ENCODE measurements at places on chromosomes 16 and 17.
A peak's percentile ranks its signal among the peaks of the same experiment; 100 is the strongest.

DNA sequence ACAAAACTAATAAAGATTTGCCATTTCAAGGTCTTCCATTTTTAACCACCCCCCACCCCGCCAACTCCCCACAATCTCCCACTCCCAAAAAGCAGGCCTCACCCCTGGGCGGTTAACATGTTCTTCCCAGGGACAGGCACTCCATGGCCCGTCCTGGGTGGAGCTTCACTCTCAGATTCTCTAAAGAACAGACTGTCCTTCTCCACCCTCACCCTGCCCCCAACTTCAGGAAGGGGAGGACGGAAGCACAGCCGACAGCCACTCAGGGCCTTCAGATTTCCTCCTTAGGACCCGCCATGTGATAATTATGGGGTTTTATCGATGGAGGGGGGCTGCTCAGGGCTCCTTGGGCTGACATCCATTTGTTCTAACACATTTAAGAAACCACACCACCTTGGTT is 61.9 kb downstream of the ZFHX3 start:
- H3K4me3 ChIP-seq: no peak overlapping the region
- no peaks in the 10 kb centered on the region for H3K4me1 ChIP-seq
- no peaks in the 10 kb centered on the region for H3K36me3 ChIP-seq
- no peaks in the 10 kb centered on the region for H3K27me3 ChIP-seq
- DNase-seq: no peak
- no peak overlapping the region for H3K27ac ChIP-seq

GRCh38 chr17:2853283-2854142 is 57.3 kb downstream of the RAP1GAP2 start:
- H3K36me3 ChIP-seq: no peaks in the 10 kb centered on the region
- DNase-seq: peak; percentile 76
- peaks cover 11% of the 10 kb centered on the region for H3K4me1 ChIP-seq
- no peak overlapping the region for H3K27ac ChIP-seq
- peak overlapping the region; percentile 88 for H3K4me3 ChIP-seq
- H3K27me3 ChIP-seq: peaks cover 5% of the 10 kb centered on the region

- H3K27ac ChIP-seq: no peak overlapping the region
- no peak for DNase-seq
- H3K4me1 ChIP-seq: no peaks in the 10 kb centered on the region
- no peaks in the 10 kb centered on the region for H3K27me3 ChIP-seq
Observed at GRCh38 chr16:86334079-86334635, 176.2 kb upstream of the FOXF1 start.

GRCh38 chr17:55144518-55144917 is 120.2 kb upstream of the HLF start:
- H3K27me3 ChIP-seq: no peaks in the 10 kb centered on the region
- no peak overlapping the region for H3K4me3 ChIP-seq
- no peak overlapping the region for H3K27ac ChIP-seq
- no peaks in the 10 kb centered on the region for H3K4me1 ChIP-seq
- H3K36me3 ChIP-seq: no peaks in the 10 kb centered on the region

GRCh38 chr16:66083171-66083570 is 283.3 kb upstream of the CDH5 start:
- no peaks in the 10 kb centered on the region for H3K27me3 ChIP-seq
- H3K4me1 ChIP-seq: peaks cover 9% of the 10 kb centered on the region
- no peaks in the 10 kb centered on the region for H3K36me3 ChIP-seq
- no peak overlapping the region for H3K27ac ChIP-seq
- no peak overlapping the region for H3K4me3 ChIP-seq

DNA sequence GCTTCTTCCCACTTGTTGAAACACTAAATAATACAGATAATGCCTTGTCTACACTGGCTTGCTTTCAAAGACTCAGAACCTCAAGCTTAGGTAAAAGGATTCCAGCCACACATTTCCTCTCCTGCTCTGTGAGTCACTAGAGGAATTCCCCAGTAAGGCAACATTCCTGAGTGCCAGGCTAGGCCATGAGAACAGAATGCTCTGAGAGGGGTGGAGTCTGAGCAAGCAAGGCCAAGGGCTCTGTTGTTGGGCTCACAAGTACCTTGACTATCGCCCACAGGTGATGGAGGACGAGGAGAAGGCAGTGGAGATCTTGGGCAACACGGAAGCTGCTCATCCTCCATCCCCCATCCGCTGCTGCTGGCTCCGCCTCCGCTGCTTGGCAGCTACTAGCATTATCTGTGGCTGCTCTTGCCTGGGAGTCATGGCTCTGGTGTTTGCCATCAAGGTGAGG is 6.7 kb upstream of the PHKG2 start:
- peaks cover 2% of the 10 kb centered on the region for H3K4me1 ChIP-seq
- DNase-seq: no peak
- H3K27ac ChIP-seq: no peak overlapping the region
- H3K36me3 ChIP-seq: peaks cover 22% of the 10 kb centered on the region
- no peaks in the 10 kb centered on the region for H3K27me3 ChIP-seq
- no peak overlapping the region for H3K4me3 ChIP-seq

DNA sequence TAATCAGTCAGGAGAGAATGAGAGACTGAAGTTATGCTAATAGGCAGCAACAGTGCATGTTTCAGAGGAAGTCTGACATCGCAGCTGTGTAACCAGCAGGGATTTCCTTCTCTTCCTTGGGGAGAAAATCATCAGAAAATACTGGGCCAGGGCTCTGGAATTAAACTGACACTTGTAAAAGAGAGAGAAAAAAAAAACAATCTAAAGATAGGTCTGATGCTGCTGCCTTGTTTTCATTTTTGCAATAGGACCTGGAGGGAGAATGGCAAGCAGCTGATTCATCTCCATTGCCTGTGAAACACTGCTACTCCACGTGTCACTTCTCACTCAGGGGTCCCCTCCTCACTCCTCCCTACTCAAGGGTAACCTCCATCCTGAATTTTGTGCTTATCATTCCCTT is 17.7 kb upstream of the CORO6 start:
- H3K4me3 ChIP-seq: no peak overlapping the region
- H3K36me3 ChIP-seq: no peaks in the 10 kb centered on the region
- H3K27me3 ChIP-seq: no peaks in the 10 kb centered on the region
- H3K4me1 ChIP-seq: no peaks in the 10 kb centered on the region
- no peak for DNase-seq
- H3K27ac ChIP-seq: no peak overlapping the region

- no peak for DNase-seq
- peaks cover 2% of the 10 kb centered on the region for H3K4me1 ChIP-seq
- no peak overlapping the region for H3K4me3 ChIP-seq
- H3K27me3 ChIP-seq: peaks cover 30% of the 10 kb centered on the region
Observed at GRCh38 chr17:49130891-49131290, 1.7 kb upstream of the B4GALNT2 start.

GRCh38 chr17:38453951-38454421 is 25.7 kb downstream of the ARHGAP23 start:
- H3K27ac ChIP-seq: no peak overlapping the region
- H3K36me3 ChIP-seq: peaks cover 2% of the 10 kb centered on the region

- H3K27ac ChIP-seq: peak overlapping the region; percentile 65
- H3K4me1 ChIP-seq: peaks cover 9% of the 10 kb centered on the region
- no peak for DNase-seq
- no peaks in the 10 kb centered on the region for H3K27me3 ChIP-seq
- peak overlapping the region; percentile 49 for H3K4me3 ChIP-seq
- peaks cover 17% of the 10 kb centered on the region for H3K36me3 ChIP-seq
Observed at GRCh38 chr16:69329369-69330285, 761 bp downstream of the PDF start.

- no peaks in the 10 kb centered on the region for H3K27me3 ChIP-seq
- no peak overlapping the region for H3K27ac ChIP-seq
- H3K36me3 ChIP-seq: no peaks in the 10 kb centered on the region
- no peak for DNase-seq
- H3K4me1 ChIP-seq: no peaks in the 10 kb centered on the region
Observed at GRCh38 chr17:63369233-63369632, 76.9 kb downstream of the CYB561 start.

Measured in H1 (cell line).